Astrocyte of the hippocampus (primary cell): ENCODE measurements at places on chromosomes 6 and 20.

DNA sequence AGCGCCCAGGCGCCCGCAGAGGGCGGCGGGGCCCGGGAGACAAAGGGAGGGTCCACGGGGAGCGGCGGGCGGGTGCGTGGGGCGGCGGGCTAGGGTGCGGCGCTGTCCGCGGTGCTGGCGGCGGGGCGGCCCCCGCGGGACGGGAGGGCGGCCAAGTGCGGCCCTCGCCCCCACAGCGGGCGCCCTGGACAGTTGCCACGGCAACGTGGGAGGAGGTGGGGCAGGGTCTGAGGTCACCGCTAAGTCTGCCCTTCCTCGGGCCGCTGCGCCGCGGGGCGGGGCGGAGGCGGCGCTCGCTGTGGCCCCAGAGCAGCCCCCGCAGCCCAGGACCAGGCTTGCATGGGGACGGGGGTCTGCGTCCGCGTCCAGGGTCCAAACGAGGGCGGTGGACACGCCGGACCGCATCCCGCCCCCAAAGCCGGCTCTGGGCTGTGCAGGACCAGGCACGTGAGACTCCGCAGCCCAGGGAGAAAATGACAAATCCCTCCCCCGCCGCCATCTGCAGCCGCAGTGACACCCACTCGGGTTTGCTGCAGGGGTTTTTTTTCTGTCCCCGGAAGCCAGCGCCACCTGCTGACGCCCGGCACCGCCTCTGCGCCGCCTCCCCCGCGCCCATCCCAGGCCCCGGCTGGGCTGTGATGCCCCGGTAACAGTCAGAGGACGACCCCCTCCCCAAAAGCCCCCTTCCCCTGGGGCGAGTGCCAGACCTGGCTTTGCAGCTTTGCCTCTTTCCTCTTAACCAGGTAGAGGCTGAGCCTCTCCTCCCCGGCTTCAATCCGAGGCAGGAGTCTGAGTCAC, 36.8 kb downstream of the YTHDF1 start:
- DNase-seq, result peak; percentile 47

DNA sequence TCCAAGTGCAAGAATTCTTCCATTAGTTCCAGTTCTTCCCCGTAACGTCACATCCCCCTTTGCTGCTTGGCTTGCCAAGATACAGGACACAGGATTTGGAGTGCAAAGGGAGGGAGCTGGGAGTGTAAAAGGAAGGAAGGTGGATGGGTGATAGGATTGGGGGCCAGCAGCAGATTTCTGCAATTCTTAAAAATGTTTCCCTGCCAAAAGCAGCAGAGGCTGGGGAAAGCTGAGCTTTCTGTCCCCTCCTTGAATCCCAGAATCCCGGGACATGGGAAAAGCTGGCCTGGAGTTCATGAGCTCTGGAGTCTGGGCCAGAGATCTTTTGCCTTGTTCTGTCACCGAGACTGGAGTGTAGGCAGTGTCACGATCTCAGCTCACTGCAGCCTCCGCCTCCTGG, 60.0 kb upstream of the EPB41L1 start:
- peak; percentile 38 for DNase-seq

DNA sequence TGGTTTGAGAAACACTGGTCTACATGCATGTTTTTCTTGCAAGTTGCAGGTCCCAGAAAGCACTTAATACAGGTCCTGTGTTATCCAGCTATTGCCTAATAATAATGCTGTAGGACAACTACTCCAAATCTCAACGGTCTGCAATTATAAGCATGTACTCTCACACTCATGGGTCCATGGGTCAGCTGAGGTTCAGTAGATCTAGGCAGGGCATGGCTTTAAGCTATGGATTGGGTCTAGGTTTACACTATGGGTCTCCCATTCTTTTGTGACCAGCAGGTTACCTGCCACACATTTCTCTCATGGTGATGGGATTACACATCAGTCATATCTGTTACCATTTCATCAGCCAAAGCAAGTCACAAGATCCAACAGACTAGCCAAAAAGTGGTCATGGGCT, 13.9 kb downstream of the ISM1 start:
- no peak for DNase-seq

DNA sequence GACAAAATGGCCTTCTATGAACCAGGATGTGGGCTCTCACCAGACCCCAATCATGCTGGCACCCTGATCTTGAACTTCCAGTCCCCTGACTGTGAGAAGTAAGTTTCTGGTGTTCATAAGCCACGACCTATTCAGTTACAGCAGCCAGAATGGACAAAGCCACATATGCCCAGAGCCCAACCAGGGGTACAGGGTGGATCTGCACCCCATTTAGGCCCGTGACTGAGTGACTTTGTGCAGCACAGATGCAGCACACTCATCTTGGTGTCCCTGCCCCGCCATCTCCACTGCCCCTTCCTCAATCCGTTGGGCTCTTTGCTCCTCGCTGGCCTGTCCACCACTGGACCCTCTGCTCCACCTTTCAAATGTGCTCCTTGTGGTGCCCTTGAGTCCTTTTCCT, 205.6 kb downstream of the QKI start:
- no peak for DNase-seq

DNA sequence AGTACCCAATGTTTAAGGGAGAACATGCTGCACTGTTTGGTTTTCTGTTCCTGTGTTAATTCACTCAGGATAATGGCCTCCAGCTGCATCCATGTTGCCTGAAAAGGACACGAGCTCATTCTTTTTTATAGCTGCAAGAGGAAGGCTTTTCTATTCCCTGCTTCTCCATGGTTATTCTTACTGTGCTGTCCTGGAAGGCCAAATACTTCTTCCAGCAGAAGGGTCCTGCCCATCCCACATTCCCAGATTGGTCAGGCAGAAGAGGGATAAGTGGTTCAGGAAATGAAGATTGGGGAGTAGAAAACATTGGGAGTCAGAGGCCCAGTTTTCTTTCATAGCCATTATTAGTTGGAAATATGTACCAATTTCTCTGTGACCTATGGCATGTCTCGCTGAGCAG, 122.4 kb downstream of the TCP11 start:
- no peak for DNase-seq

- DNase-seq, result no peak
Observed at GRCh38 chr6:90374201-90374600, 77.6 kb upstream of the BACH2 start.

GRCh38 chr20:21183722-21184121, 57.8 kb downstream of the KIZ start:
- DNase-seq, result no peak

DNA sequence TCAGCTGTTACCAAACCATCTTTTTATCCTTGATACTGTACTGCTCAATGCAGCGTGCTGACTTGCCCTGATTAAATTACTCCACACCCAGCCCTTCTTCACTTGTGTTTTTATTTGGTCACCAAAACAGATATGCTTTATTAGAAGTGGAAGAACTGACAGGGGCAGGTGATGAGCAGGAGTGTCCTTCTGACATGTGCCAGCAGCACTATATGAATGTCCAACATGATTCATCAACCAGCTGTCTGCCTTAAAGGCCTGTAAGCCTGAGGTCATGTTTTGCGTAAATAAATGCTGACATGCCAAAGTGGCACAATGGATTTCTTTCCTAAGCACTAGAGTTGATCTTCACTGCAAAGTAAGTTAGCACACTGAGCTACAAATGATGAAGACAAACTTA, 15.4 kb downstream of the POPDC3 start:
- DNase-seq, result no peak

DNA sequence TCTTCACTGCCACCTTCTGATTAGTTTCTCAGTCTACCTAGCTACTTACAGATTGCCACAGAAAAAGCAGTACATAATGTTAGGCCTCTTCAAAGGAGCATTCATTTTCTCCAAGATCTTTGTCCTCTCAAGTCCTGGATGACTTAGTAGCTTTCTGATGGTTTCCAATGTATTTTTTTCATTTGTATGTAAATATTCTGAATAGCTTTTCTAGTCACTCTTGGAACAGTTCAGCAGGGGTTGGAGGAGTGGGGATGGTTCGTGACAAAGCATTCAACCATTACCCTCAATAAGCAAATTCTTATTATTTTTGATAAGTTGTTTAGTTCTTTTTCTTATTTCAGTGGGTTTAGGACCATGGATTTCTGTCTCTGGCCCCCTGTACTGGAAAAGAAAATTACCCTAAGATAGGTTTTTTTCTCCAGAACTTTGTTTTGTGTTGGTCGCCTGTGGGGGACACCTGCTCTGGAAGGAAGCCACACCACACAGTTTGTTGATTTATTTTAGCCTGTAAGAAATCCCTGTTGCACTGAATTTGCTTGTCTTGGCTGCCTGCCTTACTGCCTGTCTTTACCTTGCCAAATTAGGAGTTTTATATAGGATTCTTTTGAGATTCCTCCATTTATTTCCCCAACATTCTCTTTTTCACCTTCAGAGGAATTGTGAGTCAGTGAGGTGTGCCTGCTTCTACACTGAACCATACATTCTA, 247.9 kb downstream of the RFPL4B start:
- peak; percentile 38 for DNase-seq

GRCh38 chr6:158568549-158568948, 8.7 kb downstream of the TMEM181 start:
- DNase-seq, result peak; percentile 37

DNA sequence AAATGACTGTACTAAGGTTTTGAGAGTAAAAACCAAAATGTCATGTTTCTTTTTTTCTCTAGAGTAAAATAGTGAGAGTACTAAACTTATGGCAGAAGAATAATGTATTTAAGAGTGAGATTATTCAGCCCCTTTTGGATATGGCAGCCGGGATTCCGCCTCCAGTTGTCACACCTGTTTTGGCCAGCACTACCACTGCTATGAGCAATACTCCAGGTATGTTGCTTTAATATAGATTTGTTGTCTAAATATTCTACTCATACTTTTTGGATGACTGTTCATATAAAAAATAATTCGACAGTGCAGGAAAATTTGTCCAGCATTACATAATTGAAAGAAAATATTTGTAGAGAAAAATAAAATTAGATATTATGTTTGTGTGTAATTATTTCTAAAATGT, 59.5 kb downstream of the SCAF8 start:
- no peak for DNase-seq

- DNase-seq, result no peak
Observed at GRCh38 chr6:3940703-3941102, 91.5 kb downstream of the FAM50B start.

GRCh38 chr6:163408352-163408991, 6.0 kb upstream of the QKI start:
- DNase-seq, result no peak

DNA sequence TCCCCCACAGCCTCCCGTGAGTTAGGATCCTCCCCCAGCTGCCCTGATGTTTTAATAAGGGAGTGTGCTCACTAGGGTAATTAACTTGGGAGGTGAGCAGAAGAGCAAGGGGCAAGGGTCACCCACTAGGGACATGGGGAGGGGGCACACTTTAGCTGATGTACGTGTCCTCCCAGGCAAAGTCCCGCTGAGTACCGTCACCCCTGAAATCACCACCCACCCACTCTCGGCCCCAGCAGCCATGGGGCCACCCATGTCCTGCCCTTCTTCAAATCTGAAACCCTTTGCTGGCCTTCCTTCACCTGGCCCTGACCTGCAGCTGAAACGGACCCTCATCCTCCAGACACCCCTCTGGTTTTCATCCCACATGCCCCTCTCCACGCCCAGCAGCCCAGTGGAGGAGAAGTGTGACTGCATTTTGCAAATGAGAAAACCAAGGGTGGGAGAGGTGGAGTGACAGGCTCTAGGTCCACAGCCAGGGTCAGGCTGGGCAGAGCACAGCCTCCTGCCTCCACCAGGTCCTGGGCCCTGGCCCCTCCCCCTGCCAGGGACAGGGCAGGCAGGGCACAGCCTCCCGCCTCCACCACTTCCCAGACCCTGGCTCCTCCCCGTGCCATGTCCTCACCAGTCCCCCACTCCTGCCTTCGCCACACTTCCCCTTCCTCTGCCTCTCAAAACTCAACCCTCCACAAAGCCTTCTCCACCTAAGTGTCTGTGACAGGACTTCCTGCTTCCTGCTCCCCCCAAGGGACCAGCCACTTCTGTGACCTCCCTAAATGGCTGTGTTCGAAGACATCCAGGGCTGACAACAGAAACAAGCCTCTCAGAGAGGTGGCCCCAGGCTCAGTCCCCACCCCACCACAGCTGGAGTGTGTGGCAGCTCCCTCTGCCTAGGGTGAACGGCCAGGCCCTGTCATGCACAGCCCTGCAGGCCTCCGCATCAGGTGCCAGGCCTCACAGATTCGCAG, 15.1 kb downstream of the ACSS1 start:
- DNase-seq, result no peak

DNA sequence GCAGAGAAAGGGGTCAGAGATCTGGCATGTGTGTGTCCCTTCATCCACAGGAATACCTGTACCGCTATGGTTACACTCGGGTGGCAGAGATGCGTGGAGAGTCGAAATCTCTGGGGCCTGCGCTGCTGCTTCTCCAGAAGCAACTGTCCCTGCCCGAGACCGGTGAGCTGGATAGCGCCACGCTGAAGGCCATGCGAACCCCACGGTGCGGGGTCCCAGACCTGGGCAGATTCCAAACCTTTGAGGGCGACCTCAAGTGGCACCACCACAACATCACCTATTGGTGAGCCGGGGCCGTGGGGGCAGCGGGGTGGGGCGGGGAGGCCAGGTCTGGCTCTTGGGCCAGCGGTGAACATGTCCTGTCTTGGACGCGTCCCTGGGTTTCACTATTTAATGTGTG, 1.1 kb downstream of the MMP9 start:
- DNase-seq, result no peak

DNA sequence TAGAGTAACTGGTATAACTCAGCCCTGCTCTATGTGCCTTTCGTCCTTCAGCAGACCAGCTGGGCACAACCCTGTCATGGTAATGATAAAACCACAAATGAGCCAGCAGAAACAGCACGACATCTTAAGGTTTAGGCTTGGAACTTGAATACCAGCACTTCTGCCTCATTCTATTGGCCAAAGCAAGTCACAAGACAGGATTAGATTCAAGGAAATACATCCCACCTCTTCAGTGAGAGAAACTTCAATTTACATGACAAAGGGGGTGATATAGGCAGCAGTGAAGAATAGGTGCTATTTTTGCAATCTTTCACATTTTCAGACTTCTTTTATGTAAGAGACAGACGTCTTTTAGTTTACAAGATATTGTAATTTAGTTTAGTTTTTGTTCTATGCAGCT, 69.8 kb upstream of the SLC35F1 start:
- no peak for DNase-seq

DNA sequence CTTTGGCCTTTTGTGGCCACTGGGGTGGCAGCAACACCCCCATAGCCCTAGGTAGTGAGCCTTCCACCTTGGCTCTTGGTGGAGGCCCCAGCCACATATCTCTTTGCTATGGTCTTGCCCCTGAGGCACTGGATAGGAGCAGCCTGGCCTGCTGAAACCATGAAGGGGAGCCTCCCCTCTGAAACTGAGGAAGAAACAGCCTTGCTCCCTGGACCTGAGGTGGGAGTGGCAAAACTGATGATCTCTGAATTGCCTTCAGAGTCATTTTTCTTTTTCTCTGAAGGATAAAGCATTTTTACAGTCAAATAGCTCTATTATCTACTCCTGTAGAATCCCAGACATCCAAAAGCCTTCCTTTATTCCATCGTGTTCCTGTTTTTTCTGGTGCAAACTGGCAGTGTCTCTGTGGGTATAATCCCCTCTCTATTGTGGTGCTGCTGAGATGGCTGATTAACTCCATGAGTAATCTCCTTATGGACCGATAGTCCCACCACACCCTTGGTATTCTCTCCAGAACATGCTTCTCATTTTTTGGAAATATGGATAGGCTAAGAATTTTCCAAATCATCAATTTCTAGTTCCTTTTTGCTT, 22.0 kb upstream of the PRSS35 start:
- DNase-seq, result no peak
